ENCODE measurements at places on chromosomes 4 and X.

- DNase-seq = no peak
Observed at GRCh38 chr4:182348779-182349326, 105.7 kb downstream of the TENM3 start.

GRCh38 chrX:154046031-154046781 is 26.5 kb upstream of the IRAK1 start:
- no peak for DNase-seq

- no peak for DNase-seq
Observed at GRCh38 chrX:45683914-45684313, 483.2 kb upstream of the DIPK2B start.

- no peak for DNase-seq
Observed at GRCh38 chr4:107853444-107854355, 29.0 kb downstream of the SGMS2 start.

GRCh38 chrX:131677655-131678628 is 134.1 kb downstream of the OR13H1 start:
- peak; percentile 51 for DNase-seq

DNA sequence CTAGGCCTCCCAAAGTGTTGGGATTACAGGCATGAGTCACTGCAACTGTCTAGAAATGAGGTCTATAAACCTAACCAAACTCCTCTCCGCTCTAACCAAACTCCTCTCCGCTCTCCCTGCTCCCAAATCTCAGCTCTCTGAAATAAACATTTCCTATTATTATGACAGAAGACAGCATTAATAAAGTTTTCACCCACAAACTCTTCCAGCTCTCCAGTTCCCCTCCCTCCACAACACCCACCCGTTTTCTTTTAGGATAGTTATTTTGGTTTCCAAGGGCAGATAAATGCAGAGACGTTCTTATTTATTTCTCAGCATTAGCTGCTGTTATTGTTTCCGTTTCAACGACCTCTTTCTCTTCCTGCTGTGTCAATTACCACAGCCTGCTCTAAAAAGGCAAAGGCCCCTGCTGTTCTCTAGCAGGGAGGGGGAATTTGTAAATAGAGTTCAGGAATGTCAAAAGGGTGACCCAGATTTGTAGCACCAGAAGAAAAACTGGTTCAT is 13.3 kb upstream of the SCD5 start:
- no peak for DNase-seq

DNA sequence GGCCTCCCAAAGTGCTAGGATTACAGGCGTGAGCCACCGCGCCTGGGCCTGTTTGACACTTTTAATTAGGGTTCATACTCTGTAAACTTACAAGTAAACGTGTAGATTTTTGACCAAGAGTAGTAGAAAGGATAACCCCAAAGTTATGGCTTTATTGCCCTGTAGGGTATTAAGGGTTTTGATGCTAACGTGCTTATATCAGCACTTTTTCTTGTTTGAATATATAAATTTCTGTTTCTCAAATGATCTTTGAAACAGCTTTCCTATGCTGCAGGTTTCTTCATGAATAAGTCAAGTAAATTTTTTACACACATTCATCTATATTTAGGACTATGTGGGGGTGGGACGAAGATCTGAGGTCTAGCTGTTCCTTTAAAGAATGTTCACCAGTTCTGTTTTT is 29.3 kb upstream of the REPS2 start:
- DNase-seq = no peak

DNA sequence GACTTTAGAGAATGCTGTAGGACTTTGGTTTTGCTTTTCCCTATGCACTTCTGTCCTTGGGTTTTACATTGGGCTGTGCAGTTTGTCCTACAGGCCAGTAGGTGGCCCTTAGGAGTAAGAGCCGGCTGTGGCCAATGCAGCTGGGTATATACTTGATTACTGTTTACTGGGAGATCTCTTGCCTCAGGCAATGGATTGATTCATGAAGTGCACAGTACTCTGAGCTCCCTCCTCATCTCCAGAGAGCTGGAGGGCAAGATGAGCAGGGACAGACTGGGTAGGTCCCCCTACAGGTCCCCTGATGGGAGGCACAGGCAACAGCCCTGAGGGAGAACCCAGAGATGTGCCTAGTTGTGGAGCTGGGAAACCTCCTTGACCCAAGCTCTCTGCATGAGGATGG is 103.8 kb upstream of the QRFPR start:
- DNase-seq = peak; percentile 15

DNA sequence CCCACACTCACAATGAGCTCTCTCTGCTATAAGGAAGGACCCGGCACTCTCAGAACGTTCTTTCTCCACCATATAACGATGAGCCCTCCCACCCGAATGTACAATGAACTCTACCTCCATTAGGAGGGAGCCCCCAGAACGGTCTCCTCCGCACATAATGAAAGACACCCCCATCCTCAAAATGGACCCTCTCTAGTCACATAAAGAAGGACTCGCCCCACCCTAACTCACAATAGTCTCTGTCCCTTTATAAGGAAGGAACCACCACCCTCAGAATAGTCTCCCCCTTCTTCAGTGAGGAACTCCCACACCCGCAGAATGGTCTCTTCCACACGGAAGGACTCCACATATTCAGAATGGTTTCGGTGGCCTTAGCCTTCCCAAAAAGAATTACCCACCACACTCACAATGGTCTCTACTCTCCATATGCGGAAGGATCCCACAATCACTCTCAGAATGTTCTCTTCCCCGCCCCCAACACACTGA is 477 bp downstream of the SLC35A2 start:
- no peak for DNase-seq

GRCh38 chr4:93983140-93983539 is 154.6 kb downstream of the ATOH1 start:
- DNase-seq = no peak

- no peak for DNase-seq
Observed at GRCh38 chr4:137559801-137560200, 27.5 kb upstream of the PCDH18 start.

- no peak for DNase-seq
Observed at GRCh38 chrX:9131066-9131465, 97.1 kb upstream of the FAM9B start.

Data from endothelial cell (in vitro differentiated cells).